ENCODE measurements at places on chromosomes 6 and 20.

- no peak for DNase-seq
These were observed 227.4 kb downstream of the LRFN2 start for GRCh38 chr6:40359808-40360207.

GRCh38 chr6:65448866-65449265, 258.2 kb downstream of the EYS start:
- DNase-seq = no peak

GRCh38 chr6:68080074-68080473, 555.0 kb upstream of the ADGRB3 start:
- DNase-seq = no peak

DNA sequence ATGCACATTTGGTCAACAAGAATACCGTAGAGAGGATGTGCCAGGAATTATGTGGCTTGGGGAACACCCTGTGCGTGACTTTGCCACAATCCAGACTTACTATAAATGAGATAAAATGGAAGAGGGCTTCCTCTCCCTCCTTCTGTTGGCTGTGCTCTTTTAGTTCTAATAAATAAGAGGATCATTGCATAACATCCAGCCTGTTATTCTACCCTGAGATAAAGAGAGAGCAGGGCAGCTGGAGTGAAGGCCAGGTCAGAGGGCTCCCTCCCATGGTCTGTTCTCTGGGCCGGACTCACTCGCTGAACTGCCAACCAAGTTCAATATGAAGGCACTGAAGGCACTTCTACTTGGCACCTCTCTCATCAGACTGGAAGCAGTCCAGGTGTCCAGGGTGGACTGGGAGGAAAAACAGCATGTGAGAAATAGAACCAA, 91.7 kb downstream of the MTFR2 start:
- no peak for DNase-seq

DNA sequence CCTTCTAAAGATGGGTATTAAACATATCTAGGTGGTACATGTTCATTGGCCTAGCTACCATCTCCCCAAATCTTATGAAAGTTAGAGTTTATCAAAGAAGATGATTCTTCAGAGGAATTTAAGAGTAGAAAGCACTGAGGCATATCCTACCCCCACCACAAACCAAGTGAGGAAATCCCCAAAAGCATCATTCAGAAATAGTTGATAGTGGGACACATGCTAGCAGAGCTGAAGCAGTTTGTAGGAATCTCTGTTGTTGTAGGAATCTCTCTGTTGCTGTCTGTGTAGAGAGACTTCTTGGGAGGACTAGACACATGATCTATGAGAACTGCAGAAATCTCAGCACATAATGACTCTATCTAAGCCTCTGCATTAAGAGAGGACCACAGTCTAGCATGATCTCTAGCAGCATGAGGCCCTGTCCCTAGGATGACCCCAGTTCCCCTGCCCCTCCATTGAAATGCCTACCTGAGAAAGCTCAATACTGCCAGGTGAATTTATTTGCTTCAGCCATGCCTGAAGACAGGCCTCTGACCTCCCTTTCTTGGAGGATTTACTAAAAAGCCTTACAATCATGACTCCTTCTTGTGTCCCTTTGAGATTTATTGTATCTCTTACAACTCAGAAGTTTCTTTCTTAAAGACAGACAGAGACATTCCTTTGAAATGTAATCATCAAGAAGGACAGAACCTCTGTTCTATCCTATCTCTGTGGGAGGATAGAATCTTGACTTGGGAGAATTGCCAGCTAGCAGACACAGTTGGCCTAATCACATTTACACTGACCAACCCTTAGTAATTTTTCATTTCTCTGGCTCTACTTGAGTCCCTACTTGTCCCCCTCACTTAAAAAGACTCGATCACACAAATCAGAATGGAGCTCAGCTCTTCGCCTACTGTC, 582.4 kb downstream of the PHF3 start:
- peak; percentile 3 for DNase-seq

DNA sequence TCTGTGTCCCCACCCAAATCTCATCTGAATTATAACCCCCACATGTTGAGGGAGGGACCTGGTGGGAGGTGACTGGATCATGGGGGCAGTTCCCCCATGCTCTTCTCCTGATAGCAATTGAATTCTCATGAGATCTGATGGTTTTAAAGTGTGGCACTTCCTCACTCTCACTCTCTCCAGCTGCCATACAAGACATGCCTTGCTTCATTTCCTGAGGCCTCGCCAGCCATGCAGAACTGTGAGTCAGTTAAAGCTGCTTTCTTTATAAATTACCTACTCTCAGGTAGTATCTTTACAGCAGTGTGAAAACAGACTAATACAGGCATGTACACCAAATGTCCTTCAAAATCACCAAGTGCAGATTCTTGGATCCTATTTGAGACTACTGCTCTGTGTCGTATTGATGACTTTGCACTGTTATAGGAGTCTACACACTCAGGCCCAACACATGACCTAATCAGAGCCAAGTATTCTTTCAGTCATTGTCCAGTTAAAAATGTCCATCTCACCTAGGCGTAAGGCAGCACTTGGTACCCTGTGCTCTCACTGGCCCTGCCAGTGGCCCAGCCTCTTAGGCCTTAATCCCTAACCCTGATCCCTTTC, 52.8 kb upstream of the UST start:
- DNase-seq = peak; percentile 58

DNA sequence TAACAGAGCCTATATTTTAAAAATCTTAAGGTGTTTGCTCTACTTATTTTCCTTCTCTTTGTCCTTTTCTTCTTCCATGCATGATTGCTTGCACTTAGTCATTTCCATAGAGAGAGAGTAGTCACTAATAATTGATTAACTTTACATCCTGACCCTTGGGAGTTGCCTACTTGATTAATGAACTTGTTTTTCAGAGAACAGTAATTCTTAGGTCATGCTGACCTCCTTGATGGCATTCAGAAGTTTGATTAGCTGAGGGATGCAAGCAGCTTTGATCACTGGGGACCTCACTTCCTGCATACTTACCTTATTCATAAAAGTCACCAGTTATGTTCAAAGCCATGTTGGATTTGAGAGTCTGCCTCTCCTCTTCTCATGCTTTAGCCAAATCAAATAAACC, 715.6 kb upstream of the ID4 start:
- no peak for DNase-seq

- no peak for DNase-seq
These were observed 13.6 kb downstream of the STMND1 start for GRCh38 chr6:17115251-17116116.

GRCh38 chr20:59752101-59752586, 147.8 kb downstream of the PHACTR3 start:
- peak; percentile 54 for DNase-seq

DNA sequence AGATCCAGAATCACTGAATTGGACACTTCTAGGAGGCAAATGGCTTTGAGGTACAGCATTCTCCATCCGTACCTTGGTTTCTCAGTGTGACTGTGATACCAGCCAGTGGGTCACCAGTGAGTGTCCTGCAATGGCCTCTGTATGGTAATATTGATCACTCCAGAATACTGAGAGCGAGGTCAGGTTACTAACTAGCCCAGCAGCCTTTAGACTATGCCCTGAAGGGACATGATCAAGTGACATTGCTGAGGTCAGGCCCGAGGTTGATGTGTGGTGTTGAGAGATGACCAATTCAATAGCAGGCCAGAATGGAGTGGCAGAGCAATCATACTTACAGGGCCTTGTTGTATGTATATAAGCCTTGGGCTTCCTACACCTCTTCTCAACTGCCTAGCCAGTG, 476.0 kb downstream of the KHDRBS2 start:
- DNase-seq = no peak

DNA sequence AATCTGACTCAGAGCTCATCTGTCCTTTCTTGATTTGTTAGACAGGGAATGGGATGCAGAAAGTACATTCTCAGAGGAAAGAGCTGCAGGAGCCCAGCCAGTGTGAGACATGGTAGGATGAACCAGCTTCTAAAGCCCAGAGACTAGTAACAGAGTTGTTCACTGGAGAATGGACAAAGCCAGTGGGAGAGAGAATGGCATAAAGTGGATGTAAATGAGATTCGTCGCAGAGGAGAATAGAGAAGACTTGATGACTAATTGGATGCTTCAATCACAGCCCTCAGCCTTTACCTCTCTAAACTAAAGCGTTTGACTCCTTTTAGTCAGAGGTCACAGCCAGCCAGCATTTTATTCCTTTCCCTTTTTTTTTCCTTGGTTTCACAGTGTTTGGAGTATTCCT, 25.5 kb upstream of the L3MBTL3 start:
- DNase-seq = no peak

DNA sequence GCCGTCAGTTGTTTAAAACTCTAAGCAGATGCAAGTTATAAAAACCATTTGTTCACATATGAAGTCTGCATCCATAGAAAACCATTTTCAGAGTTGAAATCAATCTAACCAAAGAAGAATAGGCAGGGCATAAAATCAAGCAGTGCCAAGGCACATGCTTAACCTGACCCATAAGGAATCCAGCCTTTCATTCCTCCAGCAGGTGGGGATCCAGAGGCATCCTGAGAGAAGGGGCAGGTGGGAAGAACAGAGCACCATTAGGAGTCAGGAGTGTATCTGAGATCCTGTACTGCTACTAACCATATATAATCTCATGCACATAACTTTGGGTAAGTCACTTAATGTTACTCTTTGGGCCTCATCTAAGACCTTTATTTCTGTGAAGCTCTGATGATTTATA, 29.4 kb upstream of the FOXO3 start:
- no peak for DNase-seq

DNA sequence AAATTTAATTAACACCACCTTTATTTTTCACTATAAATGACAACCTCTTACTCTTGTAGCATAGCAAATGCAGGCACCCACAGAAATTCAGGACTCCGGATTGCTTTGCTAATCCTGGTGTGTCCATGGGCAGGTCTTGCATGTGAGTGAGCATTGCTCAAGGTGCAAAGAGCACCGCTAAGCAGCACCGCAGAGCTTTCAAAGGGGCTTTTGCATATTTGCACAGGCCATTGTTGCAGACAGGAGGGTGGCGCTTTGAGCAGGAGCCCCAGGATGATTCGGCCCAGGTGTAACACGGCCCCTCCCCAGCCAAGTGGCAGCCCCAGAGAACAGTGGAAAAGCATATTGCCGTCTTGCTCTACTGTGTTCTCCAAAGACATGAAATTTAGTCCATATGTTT, 293.2 kb downstream of the NRN1 start:
- DNase-seq = no peak

DNA sequence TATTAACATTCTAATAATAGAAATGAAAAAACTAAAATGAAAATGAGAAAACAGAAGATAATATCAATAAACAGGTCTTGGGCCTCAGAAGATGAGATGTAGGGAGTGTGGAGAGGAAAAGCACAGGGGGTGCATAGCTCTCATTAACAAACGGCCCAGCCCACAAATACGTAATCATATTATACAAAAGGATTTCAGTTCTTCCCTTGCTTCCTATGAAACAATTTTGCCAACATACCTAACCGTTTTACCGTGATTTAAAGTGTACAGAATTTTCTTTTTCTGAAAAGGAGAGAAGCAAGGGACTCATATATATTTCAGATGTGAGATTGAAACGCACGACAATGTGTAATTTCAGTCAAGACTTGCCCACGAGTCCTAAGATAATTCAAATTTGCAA, 136.0 kb downstream of the HFE start:
- DNase-seq = peak; percentile 26

GRCh38 chr6:36368421-36368820, 19.0 kb downstream of the ETV7 start:
- no peak for DNase-seq

- no peak for DNase-seq
These were observed 3.3 kb downstream of the TCF21 start for GRCh38 chr6:133891927-133892812.

- DNase-seq = no peak
These were observed 161.4 kb upstream of the HTR1E start for GRCh38 chr6:86775893-86776292.

DNA sequence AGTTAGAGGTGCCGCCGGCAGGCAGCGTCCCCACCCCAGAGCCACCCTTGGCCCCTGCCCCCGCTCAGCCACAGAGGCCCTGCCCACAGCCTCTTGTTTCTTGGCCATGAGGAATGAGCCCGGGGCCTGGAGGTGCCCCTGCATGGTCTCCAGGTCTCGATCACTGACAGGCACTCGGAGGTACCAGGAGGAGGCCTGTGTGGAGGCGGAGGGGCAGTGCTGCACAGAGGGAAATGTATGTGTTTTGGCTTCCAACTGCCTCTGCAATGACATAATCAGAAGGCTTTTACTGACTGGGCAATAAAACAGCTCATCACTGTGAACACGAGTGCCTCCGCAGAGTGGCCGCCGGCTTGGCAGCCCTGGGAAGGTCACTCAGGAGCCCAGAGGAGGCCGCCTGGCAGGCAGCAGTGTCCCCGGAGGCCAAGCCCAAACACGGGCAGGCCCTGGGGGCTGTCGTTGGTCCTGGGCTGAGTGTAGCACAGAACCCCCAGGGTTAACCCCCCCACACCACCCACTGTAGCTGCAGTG, 61.1 kb upstream of the GATA5 start:
- no peak for DNase-seq

- peak; percentile 71 for DNase-seq
These were observed 36.2 kb upstream of the DSP start for GRCh38 chr6:7505189-7505699.

DNA sequence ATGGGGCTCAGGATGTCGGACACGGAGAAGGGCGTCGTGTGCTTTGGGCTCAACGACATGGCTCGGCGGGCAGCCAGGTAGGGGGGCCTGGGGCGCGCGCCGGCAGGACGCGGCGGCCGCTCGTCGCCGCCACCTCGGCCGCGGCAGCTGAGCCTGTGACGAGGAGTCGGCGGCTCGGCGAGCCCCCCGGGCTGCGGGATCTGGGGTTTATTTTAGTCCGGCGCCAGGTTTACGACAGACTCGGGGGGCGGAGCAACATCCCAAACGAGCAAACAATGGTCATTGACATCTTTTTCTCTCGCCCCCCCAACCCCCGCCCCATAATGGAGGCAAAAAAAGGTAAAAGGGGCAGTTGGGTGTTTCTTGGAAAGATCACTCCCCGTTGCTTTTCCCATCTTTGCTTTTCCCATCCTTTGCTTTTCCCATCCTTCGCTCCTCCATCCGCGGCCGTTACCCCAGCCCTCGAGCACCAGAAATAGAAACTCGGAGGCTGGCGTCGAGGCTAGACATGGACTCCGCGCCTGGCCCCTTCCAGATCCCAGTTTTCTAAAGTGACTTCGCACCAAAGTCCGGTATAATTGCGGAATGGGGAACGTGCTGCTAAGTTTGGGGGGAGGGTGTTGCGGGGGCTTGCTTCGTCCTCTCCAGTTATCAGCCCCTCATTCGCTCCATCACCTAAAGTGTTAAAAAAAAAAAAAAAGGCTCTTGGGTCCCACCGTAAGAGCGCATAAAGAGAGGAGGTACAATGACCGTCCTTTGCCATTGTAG, at the start of gene NKX2-4:
TSS of gene NKX2-4 (minus strand) at position 186 of the 768 bp plus-strand sequence. CDS start at position 59, 127 bp downstream.
- DNase-seq = peak; percentile 59

DNA sequence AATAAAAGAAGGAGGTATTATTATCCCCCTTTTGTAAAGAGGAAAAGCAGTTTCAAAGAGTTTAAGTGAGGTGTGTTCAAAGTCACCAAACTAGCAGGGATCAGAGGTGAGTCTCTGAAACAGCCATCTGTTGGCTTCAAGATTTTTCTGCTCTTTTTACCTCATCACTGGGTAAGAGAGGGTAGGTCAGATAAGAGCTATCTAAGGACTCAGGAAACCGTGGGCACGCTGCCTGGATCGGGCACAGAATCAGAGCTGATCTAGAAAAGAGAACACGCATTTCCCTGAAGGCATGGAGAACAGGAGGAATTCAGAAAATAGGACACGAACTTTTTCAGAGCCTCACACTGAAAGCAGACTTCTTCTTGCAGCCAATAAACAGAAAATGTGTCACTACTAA, 65.8 kb upstream of the LY86 start:
- no peak for DNase-seq

- DNase-seq = no peak
These were observed 11.2 kb downstream of the AARS2 start for GRCh38 chr6:44301782-44302564.
